OCI-LY7 (cell line): ENCODE measurements at places on chromosomes 13 and 19. TPM values are rescaled to one million over a fixed set of nuclear protein-coding genes. Genes with fewer than 3 reads are reported as not detected.

GRCh38 chr13:100347968-100348367, 240.6 kb downstream of the GGACT start:
- no peak for DNase-seq

DNA sequence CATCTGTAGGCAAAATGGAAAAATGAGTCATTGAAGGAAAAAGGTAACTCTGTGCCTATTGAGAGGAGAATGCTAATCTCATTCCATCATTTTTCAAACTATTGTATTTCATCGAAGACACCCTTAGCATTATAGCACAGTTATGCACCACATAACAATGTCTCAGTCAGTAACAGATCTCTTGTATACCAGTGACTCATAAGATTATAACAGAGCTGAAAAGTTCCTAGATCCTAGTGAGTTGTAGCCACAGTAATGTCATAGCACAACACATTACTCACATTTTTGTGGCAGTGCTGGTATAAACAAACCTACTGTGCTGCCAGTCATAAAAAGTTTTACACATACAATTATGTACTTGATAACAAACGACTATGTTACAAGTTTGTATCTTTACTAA, 1077.6 kb downstream of the DIAPH3 start:
- DNase-seq = no peak

DNA sequence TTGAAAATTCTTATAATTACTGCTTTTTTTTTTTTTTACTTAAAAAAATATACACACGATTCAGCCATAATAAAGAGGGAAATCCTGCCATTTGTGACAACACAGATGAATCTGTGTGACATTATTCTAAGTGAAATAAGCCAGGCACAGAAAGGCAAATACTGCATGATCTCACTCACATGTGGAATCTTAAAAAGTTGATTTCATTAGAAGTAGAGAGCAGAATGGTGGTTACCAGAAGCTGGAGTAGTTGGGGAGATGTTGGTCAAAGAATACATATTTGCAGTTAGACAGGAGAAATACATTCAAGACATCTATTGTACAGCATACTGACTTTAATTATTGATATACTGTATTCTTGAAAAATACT, 116.2 kb downstream of the KLF12 start:
- DNase-seq = no peak

DNA sequence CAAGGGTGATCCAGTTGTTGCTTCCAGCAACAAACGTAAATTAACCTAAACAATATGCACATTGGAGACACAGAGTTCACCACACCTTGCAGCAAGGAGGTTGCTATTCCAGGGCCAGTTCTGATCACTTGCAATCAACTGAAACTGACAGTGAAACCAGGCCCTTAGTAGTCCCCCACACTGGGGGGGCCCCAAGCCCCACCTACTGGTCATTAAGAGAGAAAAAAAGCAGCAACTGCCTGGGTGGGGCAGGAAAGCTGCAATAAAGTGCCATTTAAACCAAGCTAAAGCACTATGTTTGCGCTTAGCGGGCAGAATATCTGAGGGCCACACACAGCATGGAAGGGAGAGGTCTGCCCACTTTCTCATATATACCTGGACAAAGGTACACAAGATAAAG, 51.5 kb downstream of the ATP7B start:
- peak; percentile 25 for DNase-seq

GRCh38 chr13:85137516-85137915, 661.7 kb downstream of the SLITRK6 start:
- no peak for DNase-seq

DNA sequence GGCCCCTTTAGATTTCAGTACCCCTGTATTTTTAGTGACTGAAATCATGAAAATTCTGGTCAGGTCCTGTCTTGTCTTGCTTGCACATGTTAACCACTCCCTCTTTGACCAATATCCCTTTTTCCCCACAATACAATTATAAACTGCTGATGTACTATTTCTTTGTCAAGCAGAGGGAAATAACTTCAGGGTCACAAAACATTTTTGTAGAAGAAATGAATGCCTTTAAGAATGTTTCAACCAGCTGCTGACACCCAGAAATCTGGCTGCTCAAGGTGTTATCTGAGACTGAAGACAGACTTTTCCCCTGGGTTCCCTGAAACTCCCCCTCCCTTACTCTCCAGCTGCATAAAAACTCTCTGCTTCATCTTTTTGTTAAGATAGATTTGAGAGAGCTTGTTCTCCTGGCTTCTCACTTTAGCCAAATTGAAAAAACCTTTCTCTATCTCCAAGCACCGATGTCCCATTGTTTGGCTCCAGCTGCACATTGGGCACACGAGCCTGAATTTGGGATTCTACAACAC, 18.4 kb upstream of the ACOD1 start:
- no peak for DNase-seq

KCNJ14 gene
- 2.5 and 2.6 TPM in 2 replicates for total RNA-seq

MIR17HG gene
- 199 and 229 TPM in 2 replicates for total RNA-seq
